Stimulated activated CD8-positive, alpha-beta memory T cell treated with anti-CD3 and anti-CD28 coated beads, Interleukin-4, amount 100 ng/mL, for 1 hour (primary cell): ENCODE measurements at places on chromosomes 12 and 14.

DNA sequence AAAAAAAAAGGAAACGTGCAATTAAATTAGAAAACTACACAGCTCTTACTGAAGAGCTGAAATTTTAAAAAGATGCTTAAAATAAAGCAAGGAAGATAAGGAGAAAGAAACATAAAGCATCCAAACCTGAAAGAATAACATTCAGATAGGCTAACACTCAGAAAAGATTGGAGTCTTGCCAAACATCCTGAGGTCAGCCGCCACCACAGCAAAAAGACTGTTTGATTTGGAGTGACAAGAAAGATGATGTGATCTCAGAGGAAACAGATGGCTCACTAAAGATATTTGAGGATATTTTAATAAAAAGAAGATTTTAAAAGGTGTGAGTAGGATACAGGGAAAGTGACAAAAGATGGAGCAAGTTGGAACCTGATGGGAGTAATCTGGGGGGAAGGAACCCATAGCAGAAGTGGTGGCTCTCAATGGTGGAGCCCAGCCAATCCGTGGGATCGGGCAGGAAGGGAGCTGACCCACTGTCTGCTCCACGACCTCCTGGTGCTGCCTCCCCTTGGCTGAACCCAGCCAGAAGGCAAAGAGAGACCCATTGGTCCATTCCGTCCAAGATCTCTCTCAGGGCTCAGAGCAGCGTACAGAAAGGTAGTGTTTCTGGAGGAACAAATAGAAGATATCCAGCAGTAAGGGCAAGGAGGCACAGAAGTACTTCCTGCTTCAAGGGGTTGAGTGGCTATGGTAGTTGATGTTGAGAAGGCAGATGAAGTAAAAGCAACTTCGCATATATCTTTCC lies 469.6 kb downstream of the RGS6 start:
- no peak for DNase-seq

DNA sequence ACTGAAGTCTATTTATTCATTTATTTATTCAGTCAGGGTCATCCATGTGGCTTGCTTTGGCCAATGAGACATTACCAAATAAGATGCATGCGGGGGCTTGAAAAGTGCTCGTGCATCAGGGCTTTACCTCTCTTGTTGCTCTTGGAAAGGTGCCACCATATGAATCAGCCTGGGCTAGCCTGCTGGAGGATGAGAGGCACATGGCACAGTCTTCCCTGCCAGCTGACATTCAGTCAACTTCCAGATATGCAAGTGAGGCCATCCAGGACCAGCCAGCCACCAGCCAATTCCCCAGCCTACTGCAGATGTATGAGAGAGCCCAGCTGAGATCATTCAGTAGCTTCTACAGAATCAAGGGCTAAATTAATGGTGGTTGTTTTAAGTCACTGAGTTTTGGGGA lies 105.2 kb upstream of the RPH3A start:
- DNase-seq: no peak

DNA sequence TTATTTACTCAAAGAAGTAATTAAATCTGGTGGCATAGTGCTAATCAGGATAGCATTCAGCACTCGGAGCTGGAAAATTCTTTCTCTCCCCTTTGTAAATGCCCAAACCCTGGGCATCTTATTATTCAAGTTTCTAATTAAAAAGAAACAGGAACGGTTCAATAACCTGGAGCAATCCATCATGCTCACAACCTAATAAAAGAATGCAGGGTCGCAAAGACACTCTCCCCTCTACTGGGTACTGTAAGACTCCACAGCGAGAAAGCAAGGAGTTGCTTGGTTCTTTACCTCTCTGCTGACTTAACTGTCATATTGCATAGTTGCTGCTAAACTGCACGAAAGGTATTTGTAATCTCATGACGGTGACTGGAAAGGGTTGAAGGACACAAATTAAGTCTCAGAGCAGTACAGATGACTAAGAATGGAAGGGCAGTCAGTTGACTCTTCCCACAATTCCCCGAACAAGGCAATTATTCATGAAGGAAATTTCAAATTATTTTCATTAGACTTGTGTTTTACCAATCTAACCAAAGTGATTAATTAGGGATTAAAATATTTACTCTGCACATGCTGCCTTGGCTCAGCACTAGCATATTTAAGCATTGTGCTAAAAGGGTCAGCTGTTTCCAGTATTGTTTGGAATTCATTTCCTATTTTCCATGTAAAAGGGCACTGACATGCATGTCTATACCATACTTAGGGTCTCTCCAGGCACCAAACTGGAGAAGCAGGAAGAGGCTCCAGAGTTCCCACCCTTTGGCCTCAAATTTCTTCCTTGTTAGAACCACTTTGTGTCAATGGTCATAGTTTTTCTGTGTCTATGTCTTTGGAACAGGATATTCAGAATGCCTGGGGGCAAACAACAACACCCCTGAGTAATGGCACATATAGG lies 182.2 kb downstream of the EXOC5 start:
- no peak for DNase-seq

DNA sequence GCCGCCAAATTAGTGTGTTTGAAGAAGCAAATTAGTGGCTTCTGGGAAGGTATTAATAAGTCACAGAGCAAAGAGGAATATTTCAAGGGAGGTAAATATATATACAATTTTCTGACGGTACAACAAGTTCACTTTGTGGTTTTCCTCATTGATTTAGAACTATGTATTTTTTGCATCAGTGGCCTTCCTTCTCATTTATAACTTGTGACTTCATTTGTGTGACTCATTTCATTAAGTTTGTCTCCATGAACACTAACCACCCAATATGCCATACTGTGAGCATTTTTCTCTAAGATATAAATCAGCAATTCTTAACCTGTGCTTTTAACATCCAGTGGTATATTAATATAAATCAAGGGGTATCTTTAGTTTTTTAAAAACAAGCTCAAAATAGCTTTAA lies 29.3 kb upstream of the ARHGAP5 start:
- DNase-seq: no peak

DNA sequence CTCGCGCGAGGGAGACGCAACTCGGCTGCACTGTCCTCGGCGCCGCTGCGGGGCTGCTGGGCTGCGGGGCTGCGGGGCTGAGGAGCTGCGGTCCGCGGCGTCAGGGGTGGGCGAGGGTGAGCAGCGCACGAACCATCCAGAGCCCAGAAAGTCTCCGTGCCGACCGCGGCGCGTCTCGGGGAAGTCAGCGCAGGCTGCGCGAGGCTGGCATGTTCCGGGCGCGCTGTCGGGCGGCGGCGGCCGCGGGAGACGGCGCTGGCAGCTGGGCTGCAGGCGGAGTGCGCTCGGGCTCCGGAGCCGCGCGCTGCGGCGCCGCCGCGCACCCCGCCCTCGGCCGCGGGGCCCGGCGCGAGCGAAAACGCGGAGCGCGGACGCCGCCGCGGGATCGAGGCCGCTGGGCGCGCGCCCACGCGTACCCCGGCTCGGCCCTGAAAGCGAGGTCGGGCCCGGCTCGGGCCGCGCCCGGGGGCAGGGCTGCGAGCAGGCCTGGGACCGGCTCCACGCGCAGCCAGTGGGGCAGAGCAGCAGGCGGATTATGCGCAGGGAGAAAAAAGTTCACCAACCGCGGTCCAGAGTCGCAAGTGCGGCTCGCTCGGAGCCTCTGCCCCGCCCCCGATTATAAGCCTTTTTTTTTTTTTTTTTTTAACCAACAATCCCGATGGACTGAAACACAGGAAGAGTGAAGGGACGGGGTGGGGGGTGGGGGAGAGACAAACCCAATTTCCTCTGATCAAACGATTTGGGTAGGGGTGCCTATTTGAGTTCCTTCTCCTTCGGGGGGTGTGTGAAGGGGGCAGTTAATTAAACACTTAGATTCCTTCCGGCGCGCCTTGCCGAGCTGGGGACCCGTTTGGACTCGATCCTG lies at the start of gene PRICKLE1:
TSS of gene PRICKLE1 (minus strand) at position 282 of the 865 bp plus-strand sequence. CDS start 117,230 bp downstream, outside the sequence.
- no peak for DNase-seq
